8988T (cell line): ENCODE measurements at places on chromosomes 16 and 17.

DNA sequence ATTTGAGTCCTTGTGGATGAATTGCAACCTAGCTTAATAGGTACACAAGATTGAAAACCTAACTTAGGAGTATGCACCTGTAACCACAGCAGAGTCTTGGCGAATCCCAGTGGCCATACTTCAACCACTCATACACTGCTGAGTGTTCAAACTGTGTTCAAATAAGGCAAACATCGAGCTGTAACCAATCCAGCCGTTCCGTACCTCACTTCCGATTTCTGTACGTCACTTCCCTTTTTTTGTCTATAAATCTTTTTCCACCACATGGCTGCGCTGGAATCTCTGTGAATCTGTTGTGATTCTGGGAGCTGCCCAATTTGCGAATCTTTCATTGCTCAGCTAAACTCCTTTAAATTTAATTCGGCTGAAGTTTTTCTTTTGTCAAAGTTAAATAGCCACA, 190.6 kb downstream of the MAF start:
- DNase-seq = no peak

DNA sequence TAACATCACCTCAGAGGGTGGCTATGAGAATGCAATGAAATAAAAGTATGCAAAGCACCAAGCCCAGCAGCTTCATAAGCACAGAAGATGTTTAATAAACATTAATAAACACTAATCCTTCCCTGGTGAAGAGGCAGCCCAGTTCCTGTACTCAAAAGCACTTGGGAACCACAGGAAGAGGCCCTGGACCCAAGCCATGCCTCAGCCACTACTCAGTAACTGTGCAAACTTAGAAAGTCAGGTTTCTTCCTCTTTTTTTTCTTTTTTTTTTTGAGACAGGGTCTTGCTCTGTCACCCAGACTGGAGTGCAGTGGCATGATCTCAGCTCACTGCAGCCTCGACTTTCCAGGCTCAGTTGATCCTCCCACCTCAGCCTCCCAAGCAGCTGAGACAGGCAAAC, 5.3 kb downstream of the ARHGAP17 start:
- DNase-seq = no peak

GRCh38 chr16:72752004-72752695, 295.8 kb downstream of the ZFHX3 start:
- no peak for DNase-seq

- DNase-seq = no peak
Measured at GRCh38 chr17:26962255-26963162, 331.4 kb upstream of the WSB1 start.

DNA sequence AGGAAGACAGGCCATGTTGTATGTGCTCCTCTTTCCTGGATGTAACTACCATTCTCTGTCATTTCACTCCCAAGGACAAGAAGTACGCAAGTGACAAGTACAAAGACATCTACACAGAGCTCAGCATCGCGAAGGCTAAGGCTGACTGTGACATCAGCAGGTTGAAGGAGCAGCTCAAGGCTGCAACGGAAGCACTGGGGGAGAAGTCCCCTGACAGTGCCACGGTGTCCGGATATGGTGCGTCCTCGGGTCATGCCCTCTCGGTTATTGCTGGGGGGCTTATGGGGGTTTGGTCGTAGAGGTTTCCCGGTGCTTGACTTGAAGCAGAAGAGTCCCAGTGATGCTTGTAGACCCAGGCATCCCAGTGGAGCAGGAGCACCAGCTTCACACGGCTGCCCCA, 29.0 kb downstream of the PLD6 start:
- DNase-seq = no peak

DNA sequence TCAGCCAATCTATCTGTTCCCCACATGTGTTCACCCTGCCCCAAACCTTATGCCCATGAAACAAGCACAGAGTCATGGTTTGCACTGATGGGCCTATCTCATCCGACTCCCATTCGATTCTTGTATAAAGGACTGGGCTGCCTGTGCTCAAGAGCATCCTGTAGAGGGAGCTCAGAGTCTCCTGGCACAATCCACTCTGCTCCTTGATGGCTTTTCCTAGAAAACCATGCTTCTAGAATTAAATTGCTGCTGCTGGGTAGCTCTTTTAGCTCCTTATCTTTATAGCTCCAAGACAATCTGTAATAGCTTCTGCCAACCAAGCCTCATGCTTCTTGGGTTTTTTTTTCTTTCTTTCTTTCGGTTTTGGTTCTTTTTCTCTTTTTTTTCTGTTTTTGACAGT, 9.7 kb downstream of the ZNF19 start:
- DNase-seq = peak; percentile 48

DNA sequence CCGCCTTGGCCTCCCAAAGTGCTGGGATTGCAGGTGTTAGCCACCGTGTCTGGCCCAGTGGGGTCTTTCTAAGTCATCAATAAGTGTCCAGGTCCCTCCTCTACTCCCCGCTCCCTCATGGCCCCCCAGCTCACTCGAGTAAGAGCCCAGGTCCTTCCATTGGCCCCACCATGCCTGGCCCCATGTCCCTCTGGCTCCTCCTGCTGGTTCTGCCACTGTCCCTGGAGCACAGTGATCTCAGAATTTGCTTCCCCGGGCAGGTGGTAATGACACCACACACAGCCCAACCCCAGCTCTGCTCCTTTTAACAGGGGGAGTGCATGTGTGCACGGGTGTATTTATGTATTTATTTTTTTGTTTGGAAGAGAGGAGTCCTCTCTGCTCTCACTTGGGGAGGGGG, 19.6 kb downstream of the MGAT5B start:
- DNase-seq = peak; percentile 37

DNA sequence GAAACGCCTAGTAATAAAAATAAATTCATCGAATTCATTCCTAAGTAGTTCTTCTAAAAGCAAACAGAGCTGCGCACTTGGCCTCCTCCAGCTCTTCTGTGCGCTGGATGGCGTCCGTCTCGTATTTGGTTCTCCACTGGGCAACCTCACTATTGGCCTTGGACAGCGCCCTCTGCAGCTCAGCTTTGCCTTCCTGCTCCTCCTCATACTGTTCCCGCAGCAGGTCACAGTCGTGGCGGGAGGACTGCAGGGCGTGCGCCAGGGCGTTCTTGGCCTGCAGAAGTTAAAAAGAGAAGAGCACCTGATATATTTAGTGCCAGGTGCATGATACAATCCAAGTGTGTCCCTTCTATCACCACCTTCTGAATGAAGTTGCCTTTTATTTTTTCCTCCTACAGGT, 21.8 kb downstream of the MYH3 start:
- DNase-seq = no peak

GRCh38 chr17:54466875-54467274, 433.8 kb upstream of the TOM1L1 start:
- no peak for DNase-seq

DNA sequence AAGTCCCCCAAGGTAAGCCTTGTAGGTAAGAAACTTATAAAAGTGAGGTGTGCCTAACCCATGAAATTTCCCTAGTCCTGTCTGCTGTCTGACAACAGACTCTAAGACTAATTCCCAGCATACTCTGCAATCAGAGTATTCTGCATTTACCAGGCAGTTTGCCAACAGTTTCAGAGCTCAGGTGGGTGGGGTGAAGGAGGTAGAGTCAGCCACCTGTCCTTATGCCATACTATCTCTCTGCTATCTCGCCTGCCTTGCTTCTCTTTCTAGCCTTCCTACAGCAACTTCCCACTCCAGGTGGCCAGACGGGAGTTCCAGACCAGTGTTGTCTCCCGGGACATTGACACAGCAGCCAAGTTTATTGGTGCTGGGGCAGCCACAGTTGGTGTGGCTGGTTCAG, 2.3 kb downstream of the ATP5MC1 start:
- no peak for DNase-seq
